ENCODE measurements at places on chromosomes 6 and 20. TPM values are rescaled to one million over a fixed set of nuclear protein-coding genes. Genes with fewer than 3 reads are reported as not detected.

The ASF1A gene
- total RNA-seq: 25.0 TPM

The CD93 gene
- total RNA-seq: not detected

The ZNF512B gene
- 18.0 TPM for total RNA-seq

The NKX2-2 gene
- not detected for total RNA-seq

The GLO1 gene
- 194 TPM for total RNA-seq

The C6orf15 gene
- not detected for total RNA-seq

The ANKRD6 gene
- 5.6 TPM for total RNA-seq

The CRIP3 gene
- total RNA-seq: 0.29 TPM

The MARCKS gene
- total RNA-seq: 51.5 TPM

The CPNE5 gene
- 0.29 TPM for total RNA-seq

The EBF4 gene
- total RNA-seq: 1.8 TPM

The RCAN2 gene
- total RNA-seq: not detected

The TAAR8 gene
- not detected for total RNA-seq

The PHF3 gene
- total RNA-seq: 21.8 TPM

The RAE1 gene
- total RNA-seq: 183 TPM

The ESR1 gene
- total RNA-seq: 2.2 TPM

The CRISP3 gene
- total RNA-seq: not detected

The MLN gene
- not detected for total RNA-seq

The EYA2 gene
- 0.29 TPM for total RNA-seq

The TINAG gene
- total RNA-seq: not detected

The TREML2 gene
- total RNA-seq: not detected

The ADGB gene
- not detected for total RNA-seq

The GRM1 gene
- not detected for total RNA-seq

The DPM1 gene
- total RNA-seq: 70.7 TPM

All from PC-3 (cell line).